Renal cortex interstitium (tissue), 15 donors: ENCODE measurements at places on chromosomes 7 and 10. TPM values are rescaled to one million over a fixed set of nuclear protein-coding genes. Genes with fewer than 3 reads are reported as not detected.

DNA sequence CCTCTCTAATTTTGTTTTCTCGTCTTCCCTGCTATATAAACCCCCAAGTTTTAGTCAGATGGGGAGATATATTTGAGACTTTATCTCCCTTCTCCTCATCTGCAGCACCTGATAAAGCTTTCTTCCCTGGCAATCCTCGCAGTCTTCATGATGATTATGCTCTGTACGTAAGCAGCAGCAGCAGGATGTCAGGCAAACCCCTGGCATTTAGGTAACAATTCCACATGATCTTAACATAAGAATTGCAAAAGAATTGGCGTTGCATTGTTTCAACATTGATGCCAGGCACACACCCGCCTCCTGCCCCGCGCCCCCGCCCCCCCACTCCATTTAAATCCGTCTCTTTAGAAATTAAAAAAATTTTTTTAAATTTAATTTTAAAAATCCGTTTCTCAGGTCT lies 6.1 kb downstream of the PKD1L1 start:
- DNase-seq, result no peak

- DNase-seq, result no peak
Observed at GRCh38 chr7:90552521-90552920, 43.6 kb upstream of the CDK14 start.

The HOXA2 gene
- polyA plus RNA-seq, result 10.8 TPM

DNA sequence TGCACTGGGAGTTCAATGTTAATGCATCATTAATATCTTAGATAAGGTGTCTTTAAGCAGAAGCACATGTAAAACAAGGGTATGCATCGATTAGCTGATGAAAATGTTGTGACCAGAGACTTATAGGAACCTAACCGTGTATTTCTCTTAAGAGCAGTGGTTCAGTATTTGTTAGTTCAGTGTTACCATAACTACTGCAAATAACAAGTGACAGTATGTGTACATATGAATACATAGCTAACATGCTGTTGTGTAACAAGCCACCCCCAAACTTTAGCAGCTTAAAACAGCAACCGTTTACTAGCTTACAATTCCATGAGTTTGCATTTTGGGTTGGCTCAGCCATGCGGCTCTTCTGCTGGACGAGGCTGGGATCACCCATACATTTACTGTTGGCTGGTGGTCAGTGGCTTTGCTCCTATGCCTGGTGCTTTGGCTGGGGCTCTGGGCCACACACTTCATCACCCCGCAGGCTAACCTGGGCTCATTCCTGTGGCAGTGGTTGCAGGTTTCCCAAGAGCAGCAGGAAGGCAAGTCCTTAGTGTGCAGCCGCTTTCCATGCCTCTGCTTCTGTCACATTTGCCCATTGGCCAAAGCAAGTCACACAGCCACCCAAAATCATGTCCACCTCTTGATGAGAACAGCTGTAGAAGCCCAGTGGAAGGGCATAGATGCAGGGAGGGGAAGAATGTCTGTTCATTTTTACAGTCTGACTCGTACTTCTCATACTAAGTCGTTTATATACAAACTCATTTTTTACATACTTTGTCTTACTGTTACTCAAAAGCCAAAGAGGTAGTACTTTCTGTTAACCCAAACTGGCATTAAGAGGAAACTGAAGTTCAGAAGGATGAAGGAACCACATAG lies 103.3 kb upstream of the GATA3 start:
- DNase-seq, result no peak

DNA sequence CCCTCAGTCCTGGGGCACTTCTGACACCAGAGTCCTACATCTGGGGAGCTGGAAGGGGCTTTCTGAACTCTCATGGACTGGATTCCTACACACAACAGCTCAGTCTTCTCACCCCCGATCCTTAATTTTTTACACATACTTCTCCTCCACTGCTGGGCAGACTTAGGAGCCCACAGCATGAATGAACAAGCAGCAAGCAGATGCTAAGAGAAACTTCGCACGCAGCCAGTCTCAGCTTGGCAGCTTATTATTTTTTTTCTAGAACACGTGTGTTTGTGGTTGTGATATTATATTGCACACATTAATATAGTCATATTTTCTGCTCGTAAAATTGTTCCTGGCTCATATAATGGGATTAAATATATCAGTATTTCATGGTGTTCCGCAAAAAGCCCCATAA lies 50.9 kb upstream of the LOXL4 start:
- DNase-seq, result no peak

The MMP21 gene
- 0.26 TPM for polyA plus RNA-seq

GRCh38 chr10:48286356-48286755 lies 11.9 kb upstream of the FRMPD2 start:
- no peak for DNase-seq

DNA sequence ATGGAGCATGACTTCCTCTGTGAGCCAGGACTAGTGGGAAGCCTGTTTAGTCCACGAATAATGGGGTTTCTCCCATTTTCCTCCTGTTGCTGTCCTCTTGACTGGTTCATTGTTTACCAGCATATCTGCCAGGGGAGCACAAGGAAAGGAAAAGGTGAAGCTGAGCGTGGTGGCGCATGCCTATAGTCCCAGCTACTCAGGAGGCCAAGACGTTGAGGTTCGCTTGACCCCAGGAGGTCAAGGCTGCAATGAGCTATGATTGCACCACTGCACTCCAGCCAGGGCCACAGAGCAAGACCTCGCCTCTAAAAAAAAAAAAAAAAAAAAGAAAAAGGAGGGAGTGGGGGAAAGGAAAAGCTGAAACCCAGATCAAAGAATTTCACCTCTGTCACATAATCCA lies 5.8 kb upstream of the IL2RA start:
- DNase-seq, result no peak

The TEX47 gene
- not detected for polyA plus RNA-seq

The OR2A12 gene
- 0.06 TPM for polyA plus RNA-seq

DNA sequence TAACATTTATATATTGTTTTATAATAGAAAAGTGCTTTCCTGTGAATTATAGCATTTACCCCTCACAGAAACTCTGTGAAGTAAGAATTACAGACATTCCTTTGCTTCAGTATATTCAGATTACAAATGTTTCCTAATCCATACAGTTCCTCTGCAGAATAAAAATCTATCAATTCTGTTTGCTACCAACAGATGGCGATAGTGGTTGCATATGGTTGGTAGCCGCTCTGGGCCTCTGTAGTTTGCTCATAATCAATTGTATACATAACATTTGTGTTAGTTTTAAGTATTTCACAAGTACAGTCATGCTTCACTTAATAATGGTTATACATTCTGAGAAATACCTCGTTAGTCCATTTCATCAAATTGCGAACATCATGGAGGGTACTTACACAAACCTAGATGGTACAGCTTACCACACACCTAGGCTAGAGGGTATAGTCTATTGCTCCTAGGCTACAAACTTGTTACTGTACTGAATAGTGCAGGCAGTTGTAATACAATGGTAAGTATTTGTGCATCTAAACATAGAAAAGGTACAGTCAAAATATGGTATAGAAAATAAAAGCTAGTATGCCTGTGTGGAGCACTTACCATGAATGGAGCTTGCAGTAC lies 94.4 kb upstream of the STEAP4 start:
- no peak for DNase-seq

The NACAD gene
- 9.4 TPM for polyA plus RNA-seq

The CEP55 gene
- polyA plus RNA-seq, result 16.9 TPM

- no peak for DNase-seq
Observed at GRCh38 chr7:102305414-102306268, 19.0 kb downstream of the SH2B2 start.

DNA sequence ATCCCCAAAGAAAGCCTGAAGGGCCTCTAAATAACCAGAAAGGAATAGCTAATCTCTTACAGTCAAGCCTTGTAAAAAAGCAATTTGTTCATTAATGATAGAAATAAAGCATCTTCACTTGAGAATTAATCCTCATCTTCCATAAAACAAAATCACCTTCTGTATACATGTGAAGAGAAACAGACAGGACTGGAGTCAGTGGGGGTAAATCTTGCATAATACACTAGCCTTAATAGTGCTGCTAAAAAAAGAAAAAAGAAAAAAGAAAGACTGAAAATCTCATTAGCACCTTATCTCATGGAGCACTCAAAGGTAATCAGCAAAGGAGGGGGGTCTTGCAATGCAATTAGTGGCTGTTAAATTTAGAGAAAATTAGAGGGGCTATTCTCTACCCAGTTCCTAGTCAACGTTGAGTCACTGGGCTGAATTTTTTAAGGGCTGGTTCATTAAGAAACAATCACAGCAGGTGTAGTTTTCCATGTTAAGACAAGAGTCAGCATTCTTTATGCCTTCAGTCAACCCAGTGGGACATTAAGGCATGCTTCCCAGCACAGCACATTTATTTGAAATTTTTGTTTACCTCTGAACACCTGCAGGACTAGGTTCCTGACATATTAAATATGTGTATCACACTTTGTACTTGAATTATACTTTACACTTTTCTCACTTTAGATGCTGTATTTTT lies 1455.7 kb upstream of the CELF2 start:
- no peak for DNase-seq

The SEMA3E gene
- 2.0 TPM for polyA plus RNA-seq

- DNase-seq, result no peak
Observed at GRCh38 chr7:105623906-105624305, 42.6 kb upstream of the EFCAB10 start.

DNA sequence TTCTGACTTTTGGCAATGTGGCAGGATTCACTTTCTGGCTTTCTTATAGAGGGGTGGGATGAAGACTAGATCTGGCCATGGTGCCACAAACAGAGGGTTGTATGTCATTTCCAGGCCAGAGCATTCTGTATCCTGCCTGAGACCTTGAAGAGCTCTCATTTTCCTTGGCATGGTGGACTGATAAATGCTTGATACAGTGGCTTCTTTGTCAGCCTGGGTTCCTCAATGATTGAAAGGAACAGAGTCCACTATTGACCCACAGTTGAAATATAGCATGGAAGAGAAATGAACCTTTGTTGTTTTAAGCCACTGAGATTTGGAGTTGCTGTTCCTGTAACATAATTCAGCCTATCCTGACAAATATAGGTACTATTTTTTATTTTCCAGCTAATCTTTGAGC lies 462.7 kb downstream of the SUGCT start:
- no peak for DNase-seq

DNA sequence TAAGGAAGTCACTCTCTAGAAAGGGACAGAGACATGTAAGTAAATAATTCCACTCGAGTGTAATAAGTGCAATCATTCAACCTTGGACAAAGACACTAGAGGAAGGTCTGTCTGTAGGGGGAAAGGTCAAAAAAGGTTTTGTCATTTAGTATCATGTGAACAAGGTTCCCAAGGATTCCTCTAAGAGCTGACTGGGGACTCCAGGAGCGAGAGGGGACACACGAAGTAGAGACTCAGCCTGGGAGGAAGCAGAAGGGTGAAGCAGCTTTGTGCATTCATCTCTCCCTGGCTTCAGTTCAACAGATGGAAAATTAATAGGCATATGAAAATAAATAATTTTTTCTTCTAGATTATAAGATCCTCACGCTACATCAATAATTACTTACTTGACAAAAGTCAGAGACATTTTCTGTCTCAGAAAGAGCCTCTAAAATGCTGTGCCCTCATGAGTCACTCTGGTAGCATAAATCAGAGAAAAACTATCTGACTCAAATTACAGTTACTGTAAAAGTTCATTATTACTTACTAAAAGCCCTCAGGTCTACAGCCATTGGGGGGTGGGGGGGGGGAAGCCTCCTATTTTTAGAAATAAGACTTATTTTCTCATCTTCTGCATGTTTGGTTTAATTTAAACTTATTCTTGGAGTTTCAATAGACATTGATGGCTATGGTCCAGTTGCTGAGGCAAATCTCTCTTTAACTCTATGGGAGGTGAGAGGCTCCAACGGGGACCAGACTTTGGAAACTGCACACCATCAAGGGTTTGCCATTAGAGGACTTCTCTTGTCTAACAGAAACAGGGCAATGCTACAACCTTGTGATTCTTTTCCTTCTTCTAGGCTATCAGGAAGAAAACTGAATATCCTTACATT lies 275.1 kb upstream of the KLF14 start:
- DNase-seq, result no peak

The WNT8B gene
- polyA plus RNA-seq, result 0.82 TPM

The ZNF503 gene
- 88.0 TPM for polyA plus RNA-seq

DNA sequence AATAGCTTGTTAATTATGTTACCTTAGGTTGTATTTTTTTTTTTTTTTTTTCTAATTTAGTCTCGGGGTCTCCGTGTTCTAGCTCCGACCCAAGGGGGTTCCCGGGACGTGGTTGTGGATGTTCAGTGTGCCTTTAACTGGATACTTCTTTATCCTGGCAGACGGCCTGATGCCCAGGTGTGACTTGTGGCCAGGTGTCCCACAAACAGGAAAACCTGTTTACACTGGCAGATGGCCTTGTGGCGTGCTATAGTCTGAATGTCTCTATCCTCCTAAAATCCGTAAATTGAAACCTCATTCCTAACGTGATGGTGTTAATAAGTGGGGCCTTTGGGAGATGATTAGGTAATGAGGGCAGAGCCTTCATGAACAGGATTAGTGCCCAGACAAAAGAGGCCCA lies 546.4 kb upstream of the C7orf33 start:
- DNase-seq, result no peak

- no peak for DNase-seq
Observed at GRCh38 chr10:79610601-79611191, at the start of gene SFTPA1. Gene SFTPA1, plus strand, starts transcription at chr10:79610939. Its CDS starts 887 bp downstream, at chr10:79611826.

DNA sequence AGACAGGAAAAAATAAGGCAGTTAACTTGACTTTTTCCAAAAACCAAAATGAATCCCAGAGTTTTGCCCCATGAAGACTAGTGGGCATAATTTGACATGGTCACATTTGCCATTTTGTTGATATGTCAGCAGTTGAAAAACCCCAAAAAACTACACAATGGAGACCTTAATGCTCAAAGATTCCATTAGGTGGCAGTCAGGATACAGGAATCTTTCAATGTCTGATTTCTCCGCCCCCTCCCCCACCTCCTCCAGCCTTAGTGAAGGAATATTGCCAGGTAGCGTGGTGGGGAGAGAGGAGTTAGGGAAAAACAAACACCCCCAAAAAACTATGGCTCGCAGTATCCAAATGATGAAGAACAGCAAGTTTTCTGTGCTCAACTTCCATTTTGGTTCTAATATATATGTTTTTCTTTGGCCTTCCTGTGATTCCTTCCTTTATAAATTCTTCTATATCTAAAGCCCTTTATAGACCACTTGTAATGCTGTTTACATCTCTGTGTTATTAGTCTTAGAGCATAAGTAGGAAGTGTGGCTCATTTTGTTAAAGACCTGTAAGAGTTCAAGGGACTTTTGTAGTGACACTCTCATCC lies 6.7 kb upstream of the SMNDC1 start:
- DNase-seq, result no peak

The STAG3 gene
- 13.2 TPM for polyA plus RNA-seq

The ASAH2 gene
- 8.2 TPM for polyA plus RNA-seq

DNA sequence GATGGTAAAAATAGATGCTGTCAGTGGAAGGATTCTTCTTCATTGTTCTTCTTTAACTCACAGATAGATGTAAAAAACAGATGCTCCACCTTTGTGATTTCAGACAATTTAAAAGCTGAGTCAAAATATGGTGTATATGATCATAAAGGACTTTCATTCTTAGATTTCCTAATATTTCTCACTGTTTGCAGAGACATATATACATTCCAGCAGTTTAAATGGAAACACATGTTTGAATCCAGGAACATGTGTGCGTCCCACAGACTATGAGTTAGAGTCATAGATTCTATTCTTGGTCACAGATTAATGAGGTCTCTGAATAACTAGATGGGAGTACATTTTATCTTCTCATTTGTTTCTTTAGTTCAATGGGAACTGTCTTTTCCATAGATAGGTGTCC lies 109.6 kb downstream of the BICC1 start:
- no peak for DNase-seq

- DNase-seq, result no peak
Observed at GRCh38 chr7:39525926-39526325, 40.3 kb upstream of the YAE1 start.
